ENCODE measurements at places on chromosomes 4 and X. TPM values are rescaled to one million over a fixed set of nuclear protein-coding genes. Genes with fewer than 3 reads are reported as not detected.

GRCh38 chr4:122689972-122690371 lies 42.5 kb upstream of the BBS12 start:
- H3K4me1 ChIP-seq, result peaks cover 13% of the 10 kb centered on the region
- DNase-seq, result no peak
- H3K4me3 ChIP-seq, result no peak overlapping the region
- no peaks in the 10 kb centered on the region for H3K36me3 ChIP-seq

The AFF2 gene
- total RNA-seq, result 0.89 TPM

- peak within 1 kb of the TSS; percentile 86 for H3K27ac ChIP-seq
- H3K4me3 ChIP-seq, result peak within 1 kb of the TSS; percentile 88
- H3K4me1 ChIP-seq, result peaks cover 47% of the 10 kb centered on the region
- no peaks in the 10 kb centered on the region for H3K27me3 ChIP-seq
- no peaks in the 10 kb centered on the region for H3K36me3 ChIP-seq
- no peak for DNase-seq
These were observed at the start of gene ELF4 for GRCh38 chrX:130110379-130111219. ELF4 (minus strand) TSS chrX:130110497; CDS start chrX:130081330, 29,167 bp downstream.

GRCh38 chr4:73608689-73609594 lies 11.3 kb downstream of the RASSF6 start:
- peaks cover 76% of the 10 kb centered on the region for H3K27me3 ChIP-seq
- no peaks in the 10 kb centered on the region for H3K36me3 ChIP-seq
- H3K4me3 ChIP-seq, result no peak overlapping the region
- H3K4me1 ChIP-seq, result peaks cover 11% of the 10 kb centered on the region
- H3K27ac ChIP-seq, result no peak overlapping the region

DNA sequence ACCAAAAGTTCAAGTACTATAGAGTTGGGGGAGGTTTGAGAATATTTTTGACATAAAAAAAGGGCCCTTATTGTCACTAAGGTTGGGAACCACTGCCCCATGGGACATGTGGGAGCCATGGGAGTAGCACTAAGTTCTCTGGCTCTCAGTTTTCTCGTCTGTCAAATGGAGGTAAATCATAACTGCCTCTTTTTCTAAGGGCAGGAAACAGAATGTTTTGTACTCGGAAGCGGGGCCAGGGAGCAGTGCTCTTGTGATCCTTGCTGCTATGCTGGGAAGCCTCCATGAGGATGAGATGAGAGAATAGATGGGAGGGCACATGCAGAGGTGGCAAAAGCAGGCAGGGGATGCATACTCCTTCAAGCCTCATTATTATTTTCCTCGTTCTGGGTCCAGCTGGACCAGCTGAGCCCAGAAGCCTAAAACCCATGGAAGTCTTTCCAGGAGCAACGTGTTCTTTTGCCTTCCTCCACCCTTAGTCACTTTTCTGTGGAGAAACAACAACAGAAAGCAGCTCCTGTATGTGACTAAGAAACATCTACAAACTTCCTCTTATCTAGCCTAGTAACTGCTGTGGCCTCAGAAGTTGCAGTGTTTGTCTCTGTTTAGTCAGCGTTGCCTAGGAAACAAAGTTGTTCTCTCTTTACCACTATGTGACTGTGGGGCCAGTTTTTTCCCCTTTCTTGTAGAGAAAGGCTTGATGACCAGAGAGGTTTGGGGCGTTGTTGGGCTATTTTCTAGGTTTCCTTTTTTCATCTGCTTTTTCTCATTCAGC lies 64.8 kb downstream of the TSC22D3 start:
- no peak for DNase-seq
- peaks cover 13% of the 10 kb centered on the region for H3K36me3 ChIP-seq
- peak overlapping the region; percentile 50 for H3K4me3 ChIP-seq

The GAGE13 gene
- total RNA-seq, result not detected

- peak; percentile 34 for DNase-seq
- no peak overlapping the region for H3K4me3 ChIP-seq
- H3K27me3 ChIP-seq, result no peaks in the 10 kb centered on the region
- peaks cover 7% of the 10 kb centered on the region for H3K4me1 ChIP-seq
- H3K27ac ChIP-seq, result no peak overlapping the region
These were observed 149.5 kb downstream of the PJA1 start for GRCh38 chrX:69015564-69016292.

Data from osteocyte (in vitro differentiated cells).